ENCODE measurements at places on chromosomes 16 and 17.
A peak's percentile ranks its signal among the peaks of the same experiment; 100 is the strongest.

GRCh38 chr16:81493755-81494433, 49.3 kb downstream of the CMIP start:
- DNase-seq = no peak

- no peak for DNase-seq
These were observed 19.0 kb downstream of the SPIRE2 start for GRCh38 chr16:89847051-89847939.

DNA sequence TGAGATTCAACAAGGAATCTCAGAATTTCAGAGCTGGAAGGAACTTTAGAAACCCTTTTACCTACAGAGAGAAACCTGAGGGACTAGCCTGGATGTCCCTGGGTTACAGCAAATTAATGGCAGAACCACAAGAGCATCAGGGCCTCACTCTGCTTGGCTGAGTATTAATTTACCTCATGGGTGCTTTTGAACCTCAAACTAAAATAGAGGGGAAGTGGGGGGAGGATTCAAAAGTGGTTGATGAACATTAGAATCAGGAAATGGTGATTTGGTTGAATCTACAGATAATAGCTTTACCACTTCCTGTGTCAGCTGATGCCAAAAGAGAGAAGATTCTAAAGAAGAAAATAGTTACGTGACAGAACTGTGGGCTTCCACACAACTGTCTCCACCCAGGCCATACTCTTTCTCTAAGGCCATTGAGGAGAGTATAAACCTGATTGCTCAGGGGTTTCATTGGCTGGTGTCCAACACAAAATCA, 11.3 kb upstream of the SKAP1 start:
- DNase-seq = no peak

GRCh38 chr17:50423553-50424159, 2.4 kb upstream of the ACSF2 start:
- no peak for DNase-seq

GRCh38 chr17:63939884-63940283, 7.8 kb upstream of the CD79B start:
- no peak for DNase-seq

DNA sequence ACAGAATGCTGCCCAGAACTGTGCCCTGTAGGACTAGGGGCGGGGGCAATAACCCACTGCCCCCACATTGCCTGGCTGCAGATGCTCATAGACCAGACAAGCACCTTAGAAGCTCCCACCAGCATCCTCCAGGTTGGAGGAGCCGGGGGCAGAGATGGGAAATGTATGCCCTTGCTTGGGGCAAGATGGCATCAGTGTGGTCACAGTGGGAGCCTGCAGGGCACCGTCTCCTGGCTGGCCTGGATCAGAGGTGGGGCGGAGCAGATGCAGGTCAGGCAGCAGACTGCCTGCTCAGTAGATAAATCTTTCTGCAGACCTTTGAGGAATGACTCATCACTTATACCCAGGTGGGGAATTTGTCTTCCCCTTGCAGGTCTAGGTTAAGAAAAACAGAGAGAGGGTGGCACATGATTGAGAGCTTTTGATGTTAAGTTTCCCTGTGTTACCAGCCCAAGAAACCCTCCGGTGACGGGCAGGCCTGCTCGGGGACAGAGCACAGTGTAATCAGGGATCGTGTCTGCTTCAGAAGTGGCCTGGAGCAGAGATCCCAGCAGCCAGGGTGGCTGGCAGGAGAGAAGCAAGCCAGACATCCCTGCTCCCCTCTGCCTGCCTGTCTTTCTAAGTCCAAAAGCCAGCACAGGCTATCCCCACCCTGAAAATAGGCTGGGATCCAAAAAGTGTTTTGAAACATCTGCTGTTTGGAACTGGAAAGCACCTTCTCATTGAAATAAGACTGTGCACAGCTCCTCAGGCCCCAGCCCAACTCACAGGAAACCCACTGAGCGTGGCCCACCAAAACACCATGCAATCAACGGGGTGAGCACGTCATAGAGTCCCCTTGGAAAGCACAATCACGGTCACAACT, 50.7 kb upstream of the RPL38 start:
- no peak for DNase-seq

GRCh38 chr17:42665581-42666001, 6.5 kb downstream of the TUBG2 start:
- no peak for DNase-seq

DNA sequence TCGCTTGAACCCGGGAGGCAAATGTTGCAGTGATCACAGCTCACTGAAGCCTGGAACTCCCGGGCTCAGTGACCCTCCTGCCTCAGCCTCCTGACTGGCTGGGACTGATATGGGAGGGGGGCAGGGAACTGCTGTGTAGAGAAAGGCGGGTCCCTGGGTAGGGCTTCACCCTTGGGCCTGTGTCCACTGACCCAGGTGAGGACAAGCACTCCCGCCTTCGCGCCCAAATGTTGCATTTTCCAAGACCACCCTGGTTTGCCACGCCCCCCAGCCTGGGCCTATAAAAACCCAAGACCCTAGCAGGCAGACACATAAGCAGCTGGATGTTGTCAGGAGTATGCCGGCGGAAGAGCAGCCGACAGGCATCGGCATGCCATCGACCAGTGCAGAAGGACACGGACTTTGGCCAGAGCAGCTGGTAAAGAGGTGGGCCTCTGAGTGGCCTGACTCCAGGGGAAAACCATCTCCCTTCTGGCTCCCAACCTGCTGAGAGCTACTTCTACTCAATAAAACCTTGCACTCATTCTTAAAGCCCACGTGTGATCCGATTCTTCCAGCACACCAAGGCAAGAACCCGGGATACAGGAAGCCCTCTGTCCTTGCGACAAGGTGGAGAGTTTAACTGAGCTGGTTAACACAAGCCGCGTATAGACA, 19.1 kb downstream of the SMYD4 start:
- DNase-seq = no peak

DNA sequence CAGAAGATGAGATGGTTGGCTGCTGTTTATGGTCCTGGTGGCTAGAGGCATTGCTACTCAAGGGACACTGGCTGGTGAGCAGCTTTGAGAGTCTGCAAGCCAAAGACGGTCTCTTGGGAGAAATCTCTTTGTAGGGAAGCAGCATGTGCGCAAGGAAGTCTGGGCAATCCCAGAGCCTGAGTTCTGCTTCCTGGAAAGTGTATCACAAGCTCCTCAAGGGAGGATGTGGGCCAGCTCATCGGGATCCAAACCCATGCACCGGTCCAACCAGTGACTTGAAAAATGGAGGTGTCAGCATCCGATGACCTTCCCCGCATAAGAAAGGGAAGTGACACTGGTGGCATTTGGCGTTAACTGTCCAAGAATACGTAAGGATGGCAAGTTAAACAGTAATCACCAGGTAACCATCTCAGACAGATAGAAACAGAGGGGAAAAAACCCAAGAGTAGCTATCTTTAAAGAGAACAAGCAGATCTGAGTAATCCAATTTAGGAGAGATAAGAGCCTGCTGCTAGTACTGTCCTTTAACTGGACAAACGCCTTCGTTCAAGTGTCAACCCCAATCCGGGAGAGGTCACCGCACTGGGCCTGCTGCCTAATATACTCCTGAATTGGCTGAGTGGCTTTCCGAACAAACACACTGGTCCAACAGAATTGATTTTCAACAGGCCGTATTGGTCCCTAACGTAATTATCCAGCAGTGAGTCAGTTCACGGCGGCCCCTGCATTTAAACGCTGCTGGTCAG, 303.0 kb upstream of the ZFHX3 start:
- DNase-seq = no peak

DNA sequence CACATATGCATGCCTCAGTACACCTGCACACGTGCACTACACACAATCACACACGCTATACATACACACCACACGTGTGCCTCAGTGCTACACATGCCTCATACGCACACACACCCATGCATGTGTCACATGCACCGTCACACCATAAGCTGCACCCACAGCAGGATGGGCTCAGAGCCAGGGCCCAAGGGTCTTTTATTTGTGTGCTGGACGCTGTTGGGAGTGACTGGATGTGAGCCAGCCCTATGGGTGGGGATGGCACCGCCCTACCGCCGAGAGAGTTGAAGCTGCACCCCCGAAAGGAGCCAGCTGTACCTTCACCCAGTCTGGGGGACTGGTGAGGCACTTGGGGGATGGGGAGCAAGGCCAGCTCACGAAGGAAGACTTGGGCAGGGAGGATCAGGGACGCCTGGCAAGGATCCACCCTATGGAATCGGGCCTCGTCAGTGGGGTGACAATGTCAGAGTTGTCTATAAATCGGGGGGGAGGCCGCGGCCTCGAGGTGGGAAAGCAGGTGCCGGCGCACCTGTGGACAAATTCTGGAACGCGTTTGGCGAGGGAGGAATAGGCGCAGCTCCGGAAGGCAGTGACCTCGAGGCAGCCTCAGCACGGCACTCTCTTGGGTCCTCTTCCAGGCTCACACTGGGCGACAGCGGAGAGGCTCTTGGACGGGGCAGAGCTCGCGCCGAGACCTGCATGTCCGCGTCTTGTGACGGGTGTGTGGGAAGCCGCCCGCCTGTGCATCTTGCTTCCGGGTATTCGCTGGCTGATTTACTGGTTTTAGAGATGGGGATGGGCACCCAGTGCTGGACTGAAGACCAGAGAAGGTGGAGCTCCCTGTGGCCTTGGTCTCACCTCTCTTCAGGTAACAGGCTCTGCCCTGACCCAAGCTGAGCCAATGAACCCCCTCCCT, 7.3 kb downstream of the RGS11 start:
- DNase-seq = no peak

GRCh38 chr16:54265575-54266107, 20.9 kb downstream of the IRX3 start:
- DNase-seq = no peak

DNA sequence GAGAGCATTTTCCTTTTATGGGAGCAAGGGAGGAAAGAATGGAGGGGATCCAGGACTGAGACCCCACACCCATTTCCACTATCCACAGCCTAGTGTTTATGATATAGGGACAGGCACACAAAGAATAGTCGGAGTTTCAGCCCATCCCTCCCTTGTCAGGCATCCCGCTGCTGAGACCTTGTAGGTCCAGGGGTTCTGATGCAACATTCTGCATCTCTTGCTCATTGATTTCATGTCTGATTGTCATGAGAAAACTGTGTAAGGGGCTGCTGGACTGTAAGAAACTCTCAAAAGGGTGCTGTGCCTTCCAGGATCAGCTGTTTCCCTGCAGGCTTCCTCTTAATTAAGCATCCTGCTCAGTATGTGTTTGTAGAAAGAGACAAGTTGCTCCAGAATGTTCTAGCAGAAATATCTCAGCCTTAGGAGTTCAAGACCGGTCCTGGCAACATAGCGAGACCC, 5.3 kb upstream of the POLR3E start:
- no peak for DNase-seq

DNA sequence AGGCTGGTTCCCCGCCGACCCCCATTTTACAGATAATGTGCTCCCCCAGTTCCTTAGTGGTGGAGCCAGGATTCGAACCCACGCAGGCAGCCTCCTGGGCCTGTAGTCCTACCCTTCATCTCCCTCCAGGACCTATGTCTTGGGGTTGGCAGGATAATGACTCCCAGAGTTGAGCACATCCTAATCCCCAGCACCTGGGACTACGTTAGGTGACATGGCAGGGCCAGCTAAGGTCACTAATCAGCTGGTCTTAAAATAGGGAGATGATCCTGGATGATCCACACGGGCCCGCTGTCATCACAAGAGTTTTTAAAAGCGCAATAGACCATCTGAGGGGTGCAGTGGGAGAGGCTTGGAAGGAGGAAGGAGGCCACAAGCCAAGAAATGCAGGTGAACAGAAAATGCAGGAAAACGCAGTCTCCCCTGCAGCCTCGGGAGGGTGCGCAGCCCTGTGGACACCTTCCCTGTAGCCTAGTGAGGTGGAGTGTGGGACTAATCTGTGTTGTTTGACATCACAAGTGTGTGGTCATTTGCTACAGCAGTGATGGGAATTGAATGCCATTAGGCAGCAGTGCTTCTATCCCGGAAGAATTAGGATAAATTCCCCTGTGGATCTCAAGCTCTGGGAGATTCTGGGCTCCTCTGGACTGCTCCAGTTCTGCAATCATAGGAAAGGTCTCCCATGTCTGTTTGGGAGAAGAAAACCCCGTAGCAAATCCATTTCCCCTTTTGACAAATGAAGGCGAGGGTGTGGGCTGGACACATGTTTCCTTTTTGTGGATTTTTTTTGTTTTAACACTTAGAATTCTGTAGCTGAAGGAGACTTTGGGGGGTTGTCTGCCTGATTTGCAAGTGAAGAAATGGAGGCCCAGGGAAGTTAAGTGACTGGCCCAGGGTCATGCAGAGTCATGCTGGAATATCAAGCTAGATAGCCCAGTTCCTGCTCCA, 297.7 kb downstream of the SEC14L1 start:
- DNase-seq = no peak

- no peak for DNase-seq
These were observed 196.1 kb downstream of the NTN1 start for GRCh38 chr17:9217151-9218056.

DNA sequence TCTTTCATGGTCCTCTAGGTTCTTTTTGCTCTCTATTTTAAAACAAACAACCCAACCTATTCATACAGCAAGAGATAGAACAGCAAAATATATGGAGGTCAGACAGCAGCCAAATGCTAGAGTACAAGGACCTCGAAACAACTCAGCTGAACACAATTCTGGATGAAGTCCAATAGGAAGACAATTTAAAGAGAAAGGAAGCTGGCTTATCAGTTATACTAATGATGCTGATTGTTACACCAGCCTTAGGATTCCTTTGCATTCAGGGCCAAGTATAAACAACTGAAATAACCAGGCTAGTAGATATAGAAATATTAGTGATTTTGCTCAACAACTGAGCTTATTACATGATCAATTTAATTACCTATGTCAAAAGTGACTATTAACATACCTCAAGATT, 2.5 kb downstream of the SSH2 start:
- DNase-seq = no peak

GRCh38 chr17:50899005-50899460, 32.9 kb upstream of the TOB1 start:
- DNase-seq = no peak

GRCh38 chr16:2865651-2866050, 7.7 kb upstream of the PRSS22 start:
- no peak for DNase-seq

DNA sequence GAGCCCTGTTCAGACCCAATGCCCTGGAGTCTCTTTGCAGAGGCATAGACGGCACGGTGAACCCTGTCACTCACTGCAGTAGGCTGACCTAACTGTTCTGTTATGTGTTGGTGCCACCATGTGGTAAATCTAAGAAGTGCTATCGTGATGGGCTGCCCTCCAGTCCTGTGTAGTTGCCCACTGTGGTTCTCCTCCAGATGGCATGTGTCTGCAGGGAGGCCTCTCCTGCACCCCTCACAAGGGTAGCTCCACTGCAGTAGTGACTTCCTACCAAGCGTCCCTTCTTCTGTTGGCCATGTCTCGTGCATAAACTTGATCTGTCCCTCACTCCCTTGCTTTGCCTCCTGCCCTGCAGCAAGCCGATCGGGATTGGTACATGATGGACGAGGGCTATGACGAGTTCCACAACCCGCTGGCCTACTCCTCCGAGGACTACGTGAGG, 5.8 kb downstream of the DHX38 start:
- peak; percentile 62 for DNase-seq

Data from head of caudate nucleus (tissue), 42 donors.